ENCODE measurements at places on chromosomes 1 and 21. TPM values are rescaled to one million over a fixed set of nuclear protein-coding genes. Genes with fewer than 3 reads are reported as not detected.

- DNase-seq, result no peak
These were observed 13.0 kb upstream of the COL18A1 start for GRCh38 chr21:45391743-45392572.

DNA sequence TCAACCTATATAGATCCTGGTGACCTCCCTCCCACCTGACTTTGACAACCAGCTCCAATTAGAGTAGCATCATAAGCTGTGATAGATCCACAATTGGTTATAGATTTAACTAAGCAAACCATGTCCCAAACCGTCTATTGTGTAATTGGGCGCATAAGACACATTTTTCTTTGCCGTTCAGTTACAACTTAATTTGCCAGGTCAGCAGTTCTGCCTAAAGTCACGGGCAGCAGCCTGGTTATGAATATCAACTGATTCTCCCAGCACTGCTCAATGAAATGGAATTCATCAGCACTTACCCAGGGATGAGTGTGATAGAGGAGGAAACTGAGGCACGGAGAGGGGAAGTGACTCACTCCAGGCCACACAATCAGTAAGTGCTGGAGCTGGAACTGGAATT lies 73.4 kb downstream of the KLHDC7A start:
- DNase-seq, result no peak

APOBEC4 gene
- not detected for total RNA-seq

DNA sequence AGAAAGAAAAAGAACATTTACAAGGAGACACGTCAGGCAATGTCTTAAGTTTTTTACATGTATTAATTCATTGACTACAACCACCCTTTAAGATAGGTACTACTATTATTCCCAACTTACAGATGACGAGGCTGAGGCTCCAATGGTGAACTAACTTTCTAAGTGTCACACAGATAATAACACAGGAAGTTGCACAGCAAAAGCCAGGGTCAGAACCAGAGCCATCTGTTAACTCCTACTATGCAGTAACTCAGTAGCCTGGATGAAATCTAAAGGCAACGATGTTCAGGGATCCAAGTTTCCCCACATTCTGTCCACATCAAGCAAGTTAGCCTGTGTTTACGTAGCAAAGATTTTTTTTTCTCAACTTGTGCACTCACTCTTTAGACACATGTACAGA lies 371.7 kb downstream of the PTPRC start:
- no peak for DNase-seq

CD244 gene
- 1.6 TPM for total RNA-seq

GRCh38 chr1:30329802-30330557 lies 393.4 kb downstream of the MATN1 start:
- no peak for DNase-seq

- no peak for DNase-seq
These were observed at the start of gene HES2 for GRCh38 chr1:6419804-6420453. Gene HES2, minus strand, starts transcription at chr1:6419919. Its CDS starts 99 bp downstream, at chr1:6419820.
